ENCODE measurements at places on chromosomes 2 and 18. TPM values are rescaled to one million over a fixed set of nuclear protein-coding genes. Genes with fewer than 3 reads are reported as not detected.

DNA sequence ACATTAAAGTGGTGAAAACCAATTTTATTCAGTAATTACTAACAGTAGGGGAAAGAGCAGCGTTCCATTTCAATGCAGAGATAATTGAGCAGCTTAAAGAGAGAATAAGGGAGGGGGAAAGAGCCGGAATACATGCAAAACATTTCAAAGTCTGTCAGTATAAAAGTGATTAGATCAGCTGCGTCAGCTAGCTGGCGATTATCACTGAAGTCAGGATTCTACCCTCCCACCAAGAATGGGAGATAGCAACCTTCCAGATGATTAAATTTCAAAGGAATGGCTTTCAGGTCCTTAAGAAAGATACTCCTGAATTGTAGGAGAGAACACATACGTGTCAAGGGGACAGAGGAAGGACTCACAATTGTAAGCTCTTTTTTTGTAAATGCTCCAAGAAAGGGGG, 2.7 kb upstream of the ZC3H6 start:
- peak; percentile 22 for DNase-seq
- no peak overlapping the region for H3K4me3 ChIP-seq
- no peaks in the 10 kb centered on the region for H3K27me3 ChIP-seq
- no peaks in the 10 kb centered on the region for H3K36me3 ChIP-seq
- peak overlapping the region; percentile 18 for H3K27ac ChIP-seq

GRCh38 chr18:37230768-37231167, 334.8 kb downstream of the CELF4 start:
- H3K4me1 ChIP-seq = no peaks in the 10 kb centered on the region
- no peaks in the 10 kb centered on the region for H3K36me3 ChIP-seq
- no peaks in the 10 kb centered on the region for H3K27me3 ChIP-seq
- no peak overlapping the region for H3K27ac ChIP-seq

DNA sequence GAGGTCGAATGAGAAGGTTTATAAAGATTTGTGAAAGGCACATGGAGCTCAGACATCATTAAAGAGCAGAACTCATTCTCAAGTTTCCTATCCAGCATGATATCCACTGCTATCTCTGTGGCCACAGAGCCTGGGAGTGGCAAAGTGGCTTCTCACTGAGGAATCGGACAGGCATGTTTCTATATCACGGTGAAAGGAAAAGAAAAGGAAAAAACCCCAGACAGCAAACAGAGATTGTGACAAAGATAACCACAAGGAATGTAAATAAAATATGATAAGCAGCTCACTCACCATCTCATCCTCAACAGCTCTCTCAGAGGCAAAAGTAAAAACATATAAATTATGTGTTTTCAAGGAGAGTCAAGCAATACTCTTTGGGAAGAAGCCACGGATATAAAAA, 2.5 kb downstream of the PID1 start:
- no peak overlapping the region for H3K27ac ChIP-seq
- no peak for DNase-seq
- no peaks in the 10 kb centered on the region for H3K4me1 ChIP-seq
- no peaks in the 10 kb centered on the region for H3K36me3 ChIP-seq
- peaks cover 43% of the 10 kb centered on the region for H3K27me3 ChIP-seq
- no peak overlapping the region for H3K4me3 ChIP-seq

GRCh38 chr2:156333951-156334495, 1.5 kb upstream of the NR4A2 start:
- H3K4me3 ChIP-seq = peak overlapping the region; percentile 87
- DNase-seq = peak; percentile 87
- peaks cover 49% of the 10 kb centered on the region for H3K27me3 ChIP-seq
- H3K4me1 ChIP-seq = peaks cover 4% of the 10 kb centered on the region
- no peak overlapping the region for H3K27ac ChIP-seq

- DNase-seq = no peak
- H3K36me3 ChIP-seq = no peaks in the 10 kb centered on the region
- no peak overlapping the region for H3K27ac ChIP-seq
- peaks cover 11% of the 10 kb centered on the region for H3K4me1 ChIP-seq
- no peak overlapping the region for H3K4me3 ChIP-seq
- no peaks in the 10 kb centered on the region for H3K27me3 ChIP-seq
Observed at GRCh38 chr2:205998583-205998982, 87.4 kb downstream of the INO80D start.

- no peak for DNase-seq
- H3K36me3 ChIP-seq = no peaks in the 10 kb centered on the region
- peaks cover 5% of the 10 kb centered on the region for H3K4me1 ChIP-seq
- no peak overlapping the region for H3K27ac ChIP-seq
- no peaks in the 10 kb centered on the region for H3K27me3 ChIP-seq
- no peak overlapping the region for H3K4me3 ChIP-seq
Observed at GRCh38 chr2:102850888-102851287, 89.1 kb downstream of the TMEM182 start.

GRCh38 chr2:201195331-201195730, 12.4 kb downstream of the CASP10 start:
- no peaks in the 10 kb centered on the region for H3K27me3 ChIP-seq
- H3K4me1 ChIP-seq = peaks cover 4% of the 10 kb centered on the region
- no peak overlapping the region for H3K27ac ChIP-seq
- no peak overlapping the region for H3K4me3 ChIP-seq
- no peaks in the 10 kb centered on the region for H3K36me3 ChIP-seq

- no peak for DNase-seq
- no peaks in the 10 kb centered on the region for H3K36me3 ChIP-seq
- no peaks in the 10 kb centered on the region for H3K4me1 ChIP-seq
- no peaks in the 10 kb centered on the region for H3K27me3 ChIP-seq
- H3K27ac ChIP-seq = no peak overlapping the region
Observed at GRCh38 chr2:34408100-34408499, 809.0 kb upstream of the FAM98A start.

Gene TNFRSF11A
- total RNA-seq = 1.1 TPM

Gene PDCL3
- 24.9 TPM for total RNA-seq

Gene PSMA8
- total RNA-seq = not detected

Gene KANSL3
- total RNA-seq = 32.9 TPM

Gene ZFP36L2
- total RNA-seq = 13.8 TPM

Measured in neural progenitor cell (in vitro differentiated cells).